ENCODE measurements at places on chromosomes 1 and 21.

DNA sequence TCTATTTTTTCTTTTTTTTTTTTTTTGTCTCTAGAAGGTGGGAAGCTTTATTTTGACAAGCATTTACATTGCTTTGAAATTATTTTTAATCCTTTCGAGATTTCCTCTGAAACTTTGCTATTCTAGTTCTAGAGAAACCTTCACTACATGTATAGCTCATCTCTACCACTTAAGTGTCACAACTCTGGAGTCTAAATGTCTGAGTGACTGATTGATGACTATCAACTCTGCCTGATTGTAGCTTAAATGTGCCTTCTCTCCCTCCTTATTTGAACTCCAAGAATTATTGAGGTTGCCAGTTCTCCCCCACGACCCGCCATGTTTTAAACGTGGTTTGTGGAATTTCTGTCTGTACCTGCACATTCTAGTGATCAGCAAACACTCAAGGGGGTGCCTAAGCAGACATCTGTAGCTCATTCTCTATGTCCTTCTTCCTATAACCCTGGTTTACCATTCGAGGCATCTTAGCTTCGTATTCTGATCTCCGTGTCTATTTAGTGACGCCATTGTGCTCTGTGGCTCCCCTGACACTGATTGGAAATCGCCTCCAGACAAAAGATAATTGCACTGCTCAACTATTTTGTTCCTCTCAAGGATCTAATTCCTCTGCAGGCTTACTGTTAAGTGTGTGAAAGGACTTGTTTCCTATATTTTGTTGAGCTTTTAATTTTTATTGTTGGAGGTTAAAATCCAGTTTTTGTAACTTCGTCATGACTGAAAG is 1570.6 kb downstream of the BRINP3 start:
- no peak for DNase-seq

GRCh38 chr1:2313651-2314261 is 77.6 kb downstream of the MORN1 start:
- DNase-seq: peak; percentile 37

DNA sequence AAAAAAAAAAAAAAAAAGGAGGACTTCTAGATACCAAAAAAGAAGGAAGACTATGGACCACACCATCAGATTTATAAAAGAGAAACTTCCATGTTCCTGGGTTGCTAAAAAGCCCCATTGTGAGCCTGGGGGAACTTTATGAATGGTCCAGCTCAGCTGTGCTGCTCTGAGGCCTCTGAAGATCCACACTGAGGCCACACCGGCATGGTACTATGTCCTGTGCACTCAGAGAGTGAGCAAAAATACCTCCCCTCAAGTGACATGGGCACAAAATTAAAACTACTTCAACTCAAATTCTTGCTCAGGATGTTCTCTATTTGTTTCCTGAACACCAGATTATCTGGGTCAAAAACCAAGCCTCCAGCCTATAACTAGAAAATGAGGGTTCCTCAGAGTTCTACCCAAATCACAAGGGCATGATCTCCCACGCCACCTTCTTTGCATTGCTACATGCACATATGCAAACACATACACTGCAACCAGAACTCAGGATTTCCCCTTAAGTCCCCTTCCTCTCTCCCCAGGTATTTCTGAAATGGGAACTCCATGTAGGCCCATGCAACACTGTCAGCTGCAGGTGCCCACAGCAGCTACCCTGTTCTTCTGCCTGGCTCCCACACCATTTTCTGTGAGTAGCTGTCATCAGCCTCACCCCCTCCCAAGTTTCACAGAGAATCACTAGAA is 94.4 kb downstream of the SH3GLB1 start:
- DNase-seq: no peak

GRCh38 chr1:106637566-106637965 is 418.9 kb upstream of the PRMT6 start:
- no peak for DNase-seq

- DNase-seq: no peak
Observed at GRCh38 chr1:211915924-211916323, 85.4 kb upstream of the LPGAT1 start.

DNA sequence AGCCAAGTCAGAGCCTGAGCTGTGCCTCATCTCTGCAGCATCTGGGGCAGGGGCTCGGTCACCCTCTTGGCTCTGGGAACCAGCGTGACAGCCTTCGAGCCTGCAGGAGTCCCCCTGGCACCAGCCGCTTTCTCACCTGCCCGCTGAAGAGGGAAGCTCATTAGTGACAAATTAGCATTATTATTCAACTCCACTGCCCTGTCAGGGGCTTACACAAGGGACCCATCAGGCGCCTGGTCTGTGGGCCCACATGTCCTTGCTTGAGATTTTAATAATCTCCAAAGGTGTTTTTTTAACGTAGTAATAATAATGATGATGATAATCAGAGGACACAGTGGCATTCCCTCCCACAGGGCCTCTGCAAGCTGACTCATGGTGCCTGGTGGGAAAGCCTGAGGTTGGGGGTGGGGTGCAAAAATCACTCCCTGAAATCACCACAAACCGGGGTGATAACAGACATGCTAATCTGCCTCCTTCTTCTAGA is 98.1 kb upstream of the IGSF21 start:
- DNase-seq: peak; percentile 44

DNA sequence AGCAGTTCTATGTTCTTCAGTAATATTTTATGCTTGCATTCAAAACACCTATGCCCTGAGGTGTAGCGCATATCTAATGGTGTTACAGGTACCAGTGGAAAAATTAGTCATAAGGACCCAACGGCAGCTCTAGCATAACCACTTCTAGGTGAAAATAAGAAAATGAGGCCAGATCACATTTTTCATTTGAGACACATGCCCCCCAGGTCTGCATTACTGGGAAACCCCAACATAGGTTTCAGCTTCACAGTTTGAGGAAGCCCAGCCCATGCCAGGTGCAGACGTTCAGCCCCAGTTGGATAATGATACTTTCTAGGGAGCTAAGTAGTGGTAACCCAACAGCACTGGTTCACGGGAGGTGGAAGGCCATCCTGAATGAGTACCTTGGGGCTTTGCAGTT is 129.8 kb downstream of the CNIH3 start:
- DNase-seq: no peak

DNA sequence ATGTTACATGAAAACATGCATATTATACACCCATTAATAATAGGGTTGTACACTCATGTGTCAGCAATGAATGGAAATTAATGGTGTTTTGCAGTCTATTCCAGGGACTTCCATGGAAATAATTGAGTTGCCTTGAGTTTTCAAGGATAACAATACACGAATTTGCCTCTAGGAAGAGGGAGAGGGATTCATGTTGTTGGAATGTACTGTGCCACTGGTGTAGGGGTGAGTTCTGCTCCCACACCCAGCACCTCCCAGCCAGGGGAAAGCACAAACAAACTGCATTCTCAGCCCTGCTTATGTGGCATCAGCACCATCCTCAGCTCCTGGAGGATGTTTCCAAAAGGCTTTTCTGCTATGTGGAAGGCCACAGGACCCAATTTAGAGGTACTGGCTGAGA is 57.8 kb downstream of the BCAR3 start:
- DNase-seq: no peak

- DNase-seq: no peak
Observed at GRCh38 chr1:200223207-200223606, 186.6 kb downstream of the ZNF281 start.

GRCh38 chr1:211741788-211742187 is 66.4 kb upstream of the NEK2 start:
- DNase-seq: no peak

GRCh38 chr1:175914115-175914514 is 170.7 kb upstream of the TNR start:
- no peak for DNase-seq

- no peak for DNase-seq
Observed at GRCh38 chr1:67918067-67918466, 84.8 kb upstream of the GNG12 start.

GRCh38 chr1:17460219-17460618 is 20.7 kb upstream of the RCC2 start:
- DNase-seq: no peak

- no peak for DNase-seq
Observed at GRCh38 chr1:38577385-38577784, 282.2 kb downstream of the RRAGC start.

DNA sequence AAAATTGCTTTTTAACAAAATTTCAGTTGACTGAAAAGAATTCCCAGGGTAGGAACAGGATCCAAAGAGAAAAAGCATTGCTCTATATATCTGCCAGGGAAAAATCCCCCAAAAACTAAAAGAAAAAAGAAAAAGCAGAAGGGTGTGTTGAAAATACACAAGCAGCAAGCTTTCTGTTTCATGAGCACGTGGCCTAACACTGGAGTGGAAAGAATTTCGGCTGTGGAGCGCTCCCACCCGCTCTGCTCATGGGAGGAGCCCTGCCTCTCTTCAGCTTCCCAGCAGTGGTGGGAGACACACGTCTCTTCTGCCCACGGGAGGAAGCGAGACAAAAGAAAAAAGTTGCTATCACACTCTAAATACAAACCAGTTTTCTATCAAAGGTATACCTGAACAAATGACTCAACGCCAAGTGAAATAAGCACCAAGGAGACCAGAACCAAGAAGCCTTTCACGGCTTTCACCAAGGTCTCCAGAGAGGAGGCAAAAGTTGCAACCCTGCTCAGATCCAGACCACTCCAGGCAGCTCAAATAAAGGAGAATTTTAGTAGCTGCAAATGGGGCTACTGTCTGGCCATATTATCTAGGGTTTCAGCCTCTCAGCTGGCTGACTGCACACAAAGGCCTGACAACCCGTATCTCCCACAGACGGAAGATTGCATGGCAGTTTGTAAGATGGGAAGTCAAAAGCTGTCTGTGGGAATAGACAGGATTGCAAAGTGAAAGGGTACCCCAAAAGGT is 29.5 kb upstream of the ZNF496 start:
- no peak for DNase-seq

DNA sequence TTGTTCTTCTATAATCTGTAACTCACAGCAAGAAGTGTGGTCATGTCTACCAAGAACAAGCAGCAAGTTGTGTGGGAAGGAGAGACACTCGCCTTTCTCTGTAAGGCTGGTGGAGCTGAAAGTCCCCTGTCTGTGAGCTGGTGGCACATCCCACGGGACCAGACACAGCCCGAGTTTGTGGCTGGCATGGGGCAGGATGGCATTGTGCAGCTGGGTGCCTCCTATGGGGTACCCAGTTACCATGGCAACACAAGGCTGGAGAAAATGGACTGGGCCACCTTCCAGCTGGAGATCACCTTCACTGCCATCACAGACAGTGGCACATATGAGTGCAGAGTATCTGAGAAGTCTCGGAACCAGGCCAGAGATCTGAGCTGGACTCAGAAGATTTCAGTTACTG is 15.5 kb downstream of the CD101 start:
- no peak for DNase-seq

GRCh38 chr1:38475624-38476005 is 384.0 kb downstream of the RRAGC start:
- no peak for DNase-seq

DNA sequence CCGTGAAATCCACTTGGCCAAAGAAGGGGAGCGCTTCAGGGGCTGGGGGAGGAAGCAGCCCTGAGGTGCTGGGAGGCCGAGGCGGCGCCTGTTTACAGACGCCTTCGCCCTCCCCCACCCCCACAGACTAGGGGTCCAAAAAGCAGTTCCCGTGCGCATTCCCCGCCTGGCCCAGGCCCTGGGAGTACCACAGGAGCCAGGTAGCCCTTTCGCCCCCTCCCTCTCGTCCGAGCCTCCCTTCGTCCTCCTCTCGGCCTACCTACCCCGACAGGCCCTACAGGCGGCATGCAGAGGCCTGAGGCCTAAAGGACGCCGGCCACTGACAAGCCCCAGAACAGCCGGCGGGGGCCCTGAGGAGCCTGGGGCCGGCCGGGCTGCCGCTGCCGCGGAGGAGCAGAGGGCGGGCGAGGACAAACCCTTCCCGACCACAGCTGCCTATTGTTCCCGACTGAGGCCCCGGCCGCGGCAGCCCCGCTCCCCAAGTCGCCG is 522 bp downstream of the RC3H1 start:
- DNase-seq: peak; percentile 37

- no peak for DNase-seq
Observed at GRCh38 chr1:29984862-29985605, 738.4 kb downstream of the MATN1 start.
